ENCODE measurements at places on chromosomes 4 and X.

GRCh38 chr4:83362492-83363329, 28.1 kb upstream of the HPSE start:
- no peak for DNase-seq

GRCh38 chr4:145618210-145618931, 814 bp upstream of the MMAA start:
- DNase-seq = no peak

GRCh38 chr4:38774181-38774955, 8.4 kb downstream of the TLR10 start:
- DNase-seq = no peak

GRCh38 chr4:155944516-155944915, 9.2 kb downstream of the CTSO start:
- no peak for DNase-seq

- DNase-seq = no peak
Observed at GRCh38 chr4:25235401-25235800, 1.6 kb downstream of the PI4K2B start.

GRCh38 chr4:87838890-87839591, 6.3 kb downstream of the MEPE start:
- no peak for DNase-seq

DNA sequence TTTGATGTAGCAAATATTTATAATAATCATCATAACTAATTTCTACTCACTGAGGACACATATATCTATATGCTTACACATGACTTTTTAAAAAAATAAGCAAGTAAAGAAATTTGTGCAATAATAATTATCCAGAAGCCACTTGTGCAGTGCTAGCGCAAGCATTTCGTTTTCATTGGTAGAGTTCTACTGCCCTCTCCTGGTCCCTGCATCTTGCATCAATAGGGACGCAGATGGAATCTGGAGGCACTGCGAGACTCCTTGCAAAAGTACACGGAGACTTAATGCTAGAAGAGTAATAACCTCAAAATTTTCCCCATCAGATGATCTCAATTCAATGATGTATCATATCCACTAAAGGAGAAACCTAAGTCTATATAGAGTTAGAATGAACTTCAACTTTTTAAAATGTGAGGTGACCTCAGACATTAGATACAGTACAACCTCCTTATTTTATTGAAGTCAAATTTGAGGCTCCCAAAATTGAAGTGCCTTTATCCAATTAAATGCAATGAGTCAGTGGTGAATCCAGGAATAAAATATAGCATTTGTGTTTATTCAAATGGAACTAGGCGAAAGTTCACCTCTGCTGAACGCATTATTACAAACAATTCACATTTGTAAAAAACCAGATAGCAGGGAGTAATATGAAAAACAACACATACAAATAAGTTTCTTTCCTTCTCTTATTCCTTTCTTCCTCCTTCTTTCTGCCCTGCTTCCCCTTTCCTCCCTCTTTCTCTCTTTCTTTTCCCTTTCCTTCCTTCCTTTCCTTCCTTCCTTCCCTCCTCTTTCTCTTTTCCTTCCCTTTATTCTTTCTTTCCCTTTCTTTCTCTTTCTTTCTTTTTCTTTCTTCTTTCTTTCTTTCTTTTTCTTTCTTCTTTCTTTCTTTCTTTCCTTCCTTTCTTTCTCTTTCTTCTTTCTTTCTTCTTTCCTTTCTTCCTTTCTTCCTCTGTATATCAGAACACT, 450.0 kb downstream of the ANKRD50 start:
- no peak for DNase-seq

- DNase-seq = no peak
Observed at GRCh38 chrX:110992611-110993010, 103.4 kb upstream of the PAK3 start.

GRCh38 chr4:76147454-76148141, 599 bp downstream of the NUP54 start:
- DNase-seq = no peak

DNA sequence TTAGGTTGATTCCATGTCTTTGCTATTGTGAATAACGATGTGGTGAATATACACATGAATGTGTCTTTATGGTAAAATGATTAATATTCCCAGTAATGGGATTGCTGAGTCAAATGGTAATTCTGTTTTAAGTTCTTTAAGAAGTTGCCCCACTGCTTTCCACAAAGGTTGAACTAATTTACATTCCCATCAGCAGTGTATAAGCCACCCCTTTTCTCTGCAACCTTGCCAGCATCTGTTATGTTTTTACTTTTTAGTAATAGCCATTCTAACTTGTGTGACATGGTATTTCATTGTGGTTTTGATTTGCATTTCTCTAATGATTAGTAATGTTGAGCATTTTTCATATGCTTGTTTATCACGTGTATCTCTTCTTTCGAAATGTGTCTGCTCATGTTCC, 503.3 kb downstream of the PCDH18 start:
- no peak for DNase-seq

GRCh38 chr4:33924239-33924638, 2320.1 kb downstream of the ARAP2 start:
- DNase-seq = no peak

GRCh38 chrX:141405486-141405852, 163.2 kb upstream of the SPANXC start:
- no peak for DNase-seq

GRCh38 chr4:24973404-24973746, 57.4 kb downstream of the LGI2 start:
- DNase-seq = no peak

DNA sequence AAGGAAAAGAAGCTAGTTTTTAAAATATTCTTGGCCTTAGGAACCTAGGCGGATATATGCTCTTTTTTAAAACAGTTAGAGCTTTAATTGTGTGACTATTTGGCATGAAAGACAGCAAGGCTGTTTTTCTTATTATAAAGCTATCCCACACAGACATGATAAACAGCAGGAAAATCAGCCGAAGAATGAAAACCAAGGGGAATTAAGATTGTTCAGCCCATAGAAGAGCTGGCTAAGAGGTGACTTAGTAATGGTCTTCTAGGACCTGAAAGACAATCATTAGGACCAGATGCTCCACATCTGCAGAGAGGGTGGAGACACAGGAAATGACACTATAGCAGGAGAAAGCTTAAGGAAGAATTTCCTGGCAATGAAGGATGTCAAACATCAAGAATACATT, 171.4 kb upstream of the NRK start:
- no peak for DNase-seq

- no peak for DNase-seq
Observed at GRCh38 chr4:15318621-15319348, 109.0 kb upstream of the C1QTNF7 start.

All from activated CD8-positive, alpha-beta memory T cell treated with anti-CD3 and anti-CD28 coated beads for 1 hour (primary cell).